Activated CD8-positive, alpha-beta memory T cell treated with anti-CD3 and anti-CD28 coated beads, Interleukin-2, amount 10 ng/mL, durations not matched to agents 7 days and 5 days (primary cell): ENCODE measurements at places on chromosomes 2 and 18. TPM values are rescaled to one million over a fixed set of nuclear protein-coding genes. Genes with fewer than 3 reads are reported as not detected.

Gene MC5R
- total RNA-seq = not detected

Gene C1QL2
- total RNA-seq = not detected

Gene ITPRID2
- total RNA-seq = 51.9 TPM

Gene UPP2
- total RNA-seq = not detected

Gene FZD7
- total RNA-seq = 0.18 TPM

Gene CDKL4
- total RNA-seq = 0.32 TPM

Gene FKBP7
- 4.1 TPM for total RNA-seq

Gene SH3YL1
- 17.9 TPM for total RNA-seq

Gene TWIST2
- total RNA-seq = not detected

Gene CD28
- 30.5 TPM for total RNA-seq

Gene MIB1
- total RNA-seq = 40.5 TPM

Gene EIF2B4
- 43.1 TPM for total RNA-seq

Gene MERTK
- 0.09 TPM for total RNA-seq

Gene SNORC
- 1.4 TPM for total RNA-seq

Gene DPP4
- total RNA-seq = 106 TPM

Gene C1GALT1C1L
- not detected for total RNA-seq
